ENCODE measurements at places on chromosomes 3 and 15.

- no peak for DNase-seq
Measured at GRCh38 chr3:183211352-183211751, 41.7 kb upstream of the B3GNT5 start.

DNA sequence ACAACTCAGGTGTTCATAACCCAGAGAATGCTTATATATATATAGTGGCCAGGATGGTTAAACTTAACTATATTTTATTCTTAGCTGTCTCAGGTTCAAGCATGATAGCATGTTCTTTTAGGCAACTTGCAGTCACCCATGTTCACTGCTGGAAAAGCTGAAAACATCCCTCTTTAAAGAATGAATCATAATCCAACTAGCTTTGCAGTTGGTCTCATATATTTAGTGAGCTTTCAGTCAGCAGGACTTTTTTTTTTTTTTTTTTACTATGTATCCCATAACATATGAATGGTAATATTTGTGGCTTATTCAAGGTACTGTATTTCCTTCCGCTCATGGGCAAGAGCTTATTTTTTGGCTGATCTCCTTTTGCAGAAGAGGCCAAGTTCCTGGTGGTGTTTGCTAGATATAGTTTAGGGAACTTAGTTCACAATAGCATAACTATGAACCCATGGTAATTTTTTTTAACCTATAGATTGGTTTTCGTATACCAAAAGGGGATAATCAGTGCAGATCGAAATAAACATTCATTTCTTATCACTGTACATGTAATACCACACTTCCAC lies 77.6 kb downstream of the CMSS1 start:
- DNase-seq = no peak

GRCh38 chr3:136577791-136578190 lies 174.4 kb downstream of the STAG1 start:
- no peak for DNase-seq

GRCh38 chr15:90046911-90047392 lies 45.8 kb downstream of the ZNF710 start:
- DNase-seq = no peak

- DNase-seq = no peak
Measured at GRCh38 chr15:41955807-41956525, 16.4 kb downstream of the EHD4 start.

GRCh38 chr15:40287505-40287904 lies 4.6 kb upstream of the ANKRD63 start:
- no peak for DNase-seq

GRCh38 chr3:102374863-102375634 lies 59.8 kb upstream of the ZPLD1 start:
- DNase-seq = no peak

DNA sequence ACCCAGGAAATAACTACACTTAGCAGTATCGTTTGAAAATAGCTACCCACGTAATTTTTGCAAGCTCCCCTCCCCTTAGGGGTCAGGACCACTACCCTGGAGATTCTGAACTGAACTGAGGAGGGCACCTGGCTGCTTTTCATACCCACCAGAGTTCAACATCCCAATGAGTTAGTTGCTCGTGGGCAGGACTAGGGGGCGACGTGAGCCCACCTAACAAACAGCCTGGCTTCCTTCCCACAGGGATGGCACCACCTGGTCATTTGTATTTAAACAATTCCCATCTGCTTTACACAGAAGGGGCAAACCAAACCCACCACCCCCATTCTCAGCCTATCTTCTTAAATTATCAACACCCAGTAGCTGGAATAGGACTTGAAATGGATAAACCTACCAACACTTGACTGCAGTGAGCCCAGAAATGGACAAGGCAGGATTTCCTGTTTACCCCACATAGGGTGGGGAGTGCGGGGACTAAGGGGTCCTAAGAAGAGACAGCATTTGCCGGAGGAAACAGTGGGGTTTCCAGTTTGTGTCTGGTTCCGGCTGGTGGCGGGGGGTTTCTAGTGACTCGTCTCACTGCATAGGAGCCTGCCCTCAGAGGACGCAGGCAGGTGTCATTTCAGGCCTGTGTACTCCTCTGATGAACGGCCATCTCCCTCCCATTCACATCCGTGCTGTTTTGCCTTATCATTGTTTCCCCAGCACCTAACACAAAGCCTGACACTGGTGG lies 11.6 kb upstream of the VGLL4 start:
- peak; percentile 58 for DNase-seq

DNA sequence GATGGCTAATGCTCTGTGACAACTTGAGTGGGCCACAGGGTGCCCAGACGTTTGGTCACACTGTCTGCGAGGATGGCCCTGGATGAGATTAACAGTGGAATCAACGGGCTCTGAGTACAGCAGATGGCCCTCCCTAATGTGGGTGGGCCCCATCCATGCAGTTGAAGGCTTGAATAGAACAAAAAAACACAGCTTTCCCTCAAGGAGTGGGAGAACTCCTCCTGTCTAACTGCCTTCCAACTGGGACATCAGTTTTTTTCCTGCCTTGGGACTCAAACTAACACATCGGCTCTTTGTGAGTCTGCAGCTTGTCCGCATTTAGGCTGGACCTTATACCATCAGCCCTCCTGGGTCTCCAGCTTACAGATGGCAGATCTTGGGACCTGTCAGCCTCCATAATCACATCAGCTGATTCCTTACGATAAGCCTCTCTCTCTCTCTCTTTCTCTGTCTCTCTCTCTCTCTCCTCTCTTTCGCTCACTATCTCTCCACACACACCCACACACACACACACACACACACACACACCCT lies 20.8 kb downstream of the FAM174B start:
- DNase-seq = no peak

GRCh38 chr3:191141728-191142127 lies 57.3 kb upstream of the OSTN start:
- DNase-seq = no peak

- DNase-seq = no peak
Measured at GRCh38 chr3:58404396-58404795, 29.2 kb downstream of the PDHB start.

- no peak for DNase-seq
Measured at GRCh38 chr3:169305460-169305859, 358.1 kb downstream of the MECOM start.

- no peak for DNase-seq
Measured at GRCh38 chr3:188584162-188584529, 430.2 kb downstream of the LPP start.

GRCh38 chr3:46400000-46400734 lies 6.7 kb downstream of the CCR5AS start:
- no peak for DNase-seq

GRCh38 chr15:64166102-64166890 lies 3.5 kb upstream of the PPIB start:
- no peak for DNase-seq

DNA sequence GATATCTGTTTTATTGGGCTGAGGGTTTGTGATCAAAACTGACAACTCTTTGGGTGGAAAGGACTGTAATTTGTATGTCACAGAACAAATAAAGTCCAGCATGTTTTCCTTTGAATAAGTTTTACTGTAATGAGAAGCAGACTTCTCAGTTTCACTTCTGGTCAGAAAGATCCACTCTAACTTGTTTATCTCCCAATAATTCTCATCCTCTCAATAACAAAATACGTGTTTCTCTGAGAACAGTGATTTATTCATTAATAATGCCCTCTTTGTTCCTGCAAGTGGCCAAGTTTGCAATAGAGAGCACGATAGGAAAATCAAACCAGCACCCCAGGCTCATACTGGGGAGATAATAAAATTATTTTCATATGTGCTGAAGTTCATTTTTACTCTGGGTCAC lies 190.6 kb downstream of the CNTN3 start:
- no peak for DNase-seq

DNA sequence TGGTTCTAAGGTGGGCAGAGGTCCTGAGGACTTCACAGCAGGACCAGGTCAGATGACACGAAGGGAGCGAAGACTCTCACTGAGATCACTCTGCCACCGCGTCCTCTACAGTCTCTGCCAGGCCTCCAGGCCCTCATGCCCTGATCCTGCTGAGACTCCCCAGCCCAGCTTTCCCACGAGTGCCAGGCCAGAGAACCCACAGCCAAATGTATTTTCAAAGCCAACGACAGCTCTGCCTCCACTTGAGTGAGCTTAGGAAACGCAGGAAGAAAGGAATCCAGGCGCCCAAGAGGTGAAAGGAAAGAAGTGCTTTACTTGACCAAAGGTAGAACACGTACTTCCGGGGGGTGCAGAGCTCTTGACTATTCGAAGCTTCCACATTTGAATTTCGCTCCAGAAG lies 275.0 kb downstream of the XXYLT1 start:
- DNase-seq = peak; percentile 28

DNA sequence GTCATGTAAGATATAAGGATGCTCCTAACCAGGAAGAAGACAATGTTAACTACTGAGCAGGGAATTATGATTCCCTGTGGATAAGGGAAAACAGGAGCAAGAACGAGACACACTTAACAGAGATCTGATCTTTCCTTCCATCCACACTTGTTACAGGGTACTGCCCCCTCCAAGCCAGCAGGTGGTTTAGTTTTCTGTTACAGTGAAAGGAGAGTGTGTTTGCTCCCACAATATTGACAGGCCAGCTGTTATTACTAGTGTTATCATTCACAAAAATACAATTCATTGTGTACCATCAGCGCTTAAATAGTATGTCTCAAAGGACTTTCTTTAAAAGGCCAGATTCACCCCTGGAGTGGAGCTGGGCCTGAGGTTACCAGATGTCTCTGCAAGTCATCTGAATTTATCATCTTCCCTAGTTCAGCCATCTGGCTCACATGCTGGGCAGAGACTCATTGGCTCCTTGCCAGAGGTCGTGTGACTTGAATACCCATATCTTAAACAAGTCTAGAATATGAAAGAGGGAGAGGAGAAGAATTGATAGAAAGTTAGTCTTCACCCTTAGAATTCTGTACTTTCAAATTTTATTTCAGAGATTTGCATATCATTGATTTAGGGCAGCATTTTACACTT lies 16.8 kb upstream of the FMN1 start:
- DNase-seq = no peak

GRCh38 chr3:54577313-54577712 lies 350.5 kb downstream of the LRTM1 start:
- DNase-seq = no peak

- DNase-seq = no peak
Measured at GRCh38 chr3:23691357-23691895, 114.3 kb upstream of the UBE2E1 start.

DNA sequence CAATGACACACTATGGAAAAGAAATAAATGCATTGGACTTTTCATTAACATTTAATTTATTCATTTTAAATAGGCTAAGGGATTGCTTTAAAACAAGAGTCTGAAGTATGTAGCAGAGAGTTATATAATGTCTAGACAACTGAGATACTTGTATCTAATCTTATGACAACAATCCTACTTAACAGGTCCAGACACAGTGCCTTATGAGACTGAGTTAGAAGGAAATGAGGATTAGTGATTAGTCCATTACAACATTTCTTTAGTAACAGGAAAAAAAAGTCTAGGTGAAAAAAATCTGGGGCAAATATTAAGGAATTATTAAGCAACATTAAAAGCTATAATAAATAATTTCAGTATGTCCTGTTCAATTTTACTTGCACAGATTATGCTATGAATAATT lies 140.6 kb downstream of the MEIS2 start:
- no peak for DNase-seq

DNA sequence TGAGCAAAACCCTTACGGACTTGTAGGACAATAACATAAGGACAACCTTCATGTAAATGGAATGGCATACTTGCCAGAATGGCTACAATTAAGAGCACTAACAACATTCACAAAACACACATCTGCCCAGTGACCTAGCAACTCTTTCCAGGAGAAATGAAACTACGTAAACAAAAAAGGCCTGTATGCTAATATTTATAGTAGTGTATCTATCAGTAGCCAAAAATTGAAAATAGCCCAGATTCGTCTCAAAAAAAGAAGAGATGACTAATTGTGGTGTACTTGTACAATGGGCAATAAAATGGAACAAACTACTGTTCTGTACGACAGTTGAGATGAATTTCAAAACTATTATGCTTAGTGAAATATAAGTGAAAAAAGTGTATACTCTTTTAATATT lies 38.4 kb downstream of the CMC1 start:
- no peak for DNase-seq

GRCh38 chr15:70596354-70597055 lies 166.9 kb downstream of the UACA start:
- no peak for DNase-seq

DNA sequence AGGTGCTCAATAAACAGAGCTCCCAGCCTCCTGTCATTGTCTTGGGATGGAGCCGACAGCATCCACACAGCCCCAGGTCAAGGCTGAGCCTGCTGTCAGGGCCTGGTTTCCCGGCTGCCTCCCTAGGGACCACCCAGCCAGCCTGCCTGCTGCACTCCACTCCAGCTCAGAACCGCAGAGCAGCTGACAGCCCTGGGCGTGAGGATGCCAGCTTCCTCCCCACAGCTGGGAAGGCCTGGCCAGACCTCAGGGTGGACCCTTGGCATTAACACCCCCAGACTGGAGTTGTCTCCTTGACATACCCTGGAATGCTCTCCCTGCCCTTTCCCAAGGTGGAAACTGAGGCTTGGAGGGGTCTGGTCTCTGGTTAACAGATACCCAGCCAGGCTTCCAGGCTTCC lies 112.0 kb downstream of the WNT7A start:
- DNase-seq = no peak

- DNase-seq = no peak
Measured at GRCh38 chr15:27977696-27978095, 121.4 kb downstream of the OCA2 start.

GRCh38 chr3:29700256-29700655 lies 419.4 kb downstream of the RBMS3 start:
- no peak for DNase-seq

- no peak for DNase-seq
Measured at GRCh38 chr3:152204218-152204617, 64.5 kb upstream of the MBNL1 start.

GRCh38 chr3:104132566-104133403 lies 1233.9 kb upstream of the ALCAM start:
- DNase-seq = no peak

DNA sequence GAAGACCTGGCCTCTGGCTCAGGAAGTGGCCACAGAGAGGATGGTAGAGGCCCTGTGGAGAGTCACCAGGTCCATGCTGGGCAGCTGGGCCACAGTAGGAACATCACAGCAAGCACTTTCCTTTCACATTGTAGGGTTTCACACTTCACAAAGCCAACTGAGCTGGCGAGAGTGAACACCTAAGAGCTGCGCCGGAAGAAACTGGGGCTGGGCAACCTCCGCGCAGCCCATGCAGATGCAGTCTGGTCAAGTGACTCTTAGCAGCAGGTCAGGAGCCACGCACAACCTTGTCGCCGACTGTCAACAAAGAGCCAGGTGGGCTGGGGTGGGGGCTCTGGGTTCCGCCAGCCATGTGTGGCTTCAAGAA lies 15.3 kb upstream of the SHISA5 start:
- no peak for DNase-seq

GRCh38 chr3:71428841-71429596 lies 154.5 kb downstream of the FOXP1 start:
- no peak for DNase-seq

- DNase-seq = peak; percentile 55
Measured at GRCh38 chr3:193996221-193996620, 139.7 kb upstream of the HES1 start.

GRCh38 chr15:67468416-67468815 lies 52.5 kb upstream of the C15orf61 start:
- DNase-seq = no peak

GRCh38 chr3:78163379-78163778 lies 1123.5 kb downstream of the ROBO2 start:
- DNase-seq = no peak

- DNase-seq = no peak
Measured at GRCh38 chr3:98359993-98360675, 6.5 kb downstream of the OR5K4 start.
